Glutamatergic neuron (in vitro differentiated cells): ENCODE measurements at places on chromosomes 3 and 15.
A peak's percentile ranks its signal among the peaks of the same experiment; 100 is the strongest.

GRCh38 chr3:13492048-13492447 lies 11.9 kb downstream of the HDAC11 start:
- DNase-seq, result no peak

GRCh38 chr15:42273900-42274701 lies 868 bp upstream of the TMEM87A start:
- peak; percentile 36 for DNase-seq

DNA sequence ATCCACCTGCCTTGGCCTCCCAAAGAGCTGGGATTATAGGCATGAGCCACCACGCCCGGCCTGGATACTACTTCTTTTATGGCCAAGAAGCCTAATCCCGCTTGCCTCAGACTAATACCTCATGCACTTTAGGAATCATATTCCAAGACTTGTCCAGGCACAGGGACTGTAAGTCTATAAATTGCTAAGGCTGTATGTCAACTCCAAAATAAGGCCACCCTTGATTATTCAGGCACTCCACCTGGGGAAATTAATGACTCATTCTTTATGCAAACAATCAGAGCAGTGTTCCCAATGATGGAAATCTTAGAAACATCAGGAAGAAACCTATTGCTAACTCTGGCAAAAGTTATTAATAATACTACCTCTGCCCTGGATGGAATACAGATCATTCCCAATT lies 98.4 kb downstream of the ERC2 start:
- no peak for DNase-seq

GRCh38 chr3:23645533-23646183 lies 160.1 kb upstream of the UBE2E1 start:
- no peak for DNase-seq

- DNase-seq, result no peak
Observed at GRCh38 chr3:127263586-127264231, 24.1 kb downstream of the PRR20G start.

GRCh38 chr3:190532731-190533203 lies 18.9 kb downstream of the IL1RAP start:
- DNase-seq, result no peak

DNA sequence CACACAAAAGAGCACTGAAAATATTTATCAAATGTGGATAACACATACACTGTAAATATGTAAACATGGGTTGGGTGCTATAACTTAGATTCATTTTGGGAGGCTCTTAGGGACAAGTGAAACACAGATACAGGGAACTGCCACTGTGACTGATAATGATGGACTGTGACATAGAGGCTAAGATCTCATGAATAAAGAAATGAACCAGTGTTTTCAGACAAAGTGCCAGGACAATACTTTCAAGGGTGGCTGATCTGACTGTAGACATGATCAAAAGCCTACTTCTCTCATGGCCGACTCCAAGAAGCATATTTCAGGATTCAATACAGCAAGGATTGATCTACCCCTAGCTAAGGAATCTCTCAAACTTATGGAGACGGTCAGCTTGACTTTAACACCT lies 353.8 kb downstream of the FGF12 start:
- DNase-seq, result no peak

- no peak for DNase-seq
Observed at GRCh38 chr3:98776140-98776493, 13.0 kb downstream of the ST3GAL6 start.

DNA sequence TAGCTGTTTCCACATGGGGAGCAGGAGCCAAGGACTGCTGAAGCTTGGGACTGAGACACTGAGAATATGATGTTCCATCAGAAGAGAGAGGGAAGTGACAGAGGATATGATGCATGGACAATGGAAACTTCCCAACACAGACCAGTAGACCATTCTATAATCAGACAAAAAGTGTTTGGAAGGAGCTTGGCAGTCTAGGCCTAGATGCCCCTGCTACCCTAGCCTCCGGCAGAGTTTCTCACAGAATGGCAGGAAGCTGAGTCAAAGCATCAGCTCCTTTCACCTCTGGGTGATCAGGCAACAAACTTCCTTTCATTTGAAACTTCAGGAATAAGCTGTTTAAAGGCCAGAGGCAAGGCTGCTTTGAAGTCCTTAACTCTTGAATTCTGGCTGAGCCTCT lies 222.0 kb downstream of the NEK10 start:
- no peak for DNase-seq

GRCh38 chr15:66131831-66132230 lies 121.7 kb downstream of the MEGF11 start:
- DNase-seq, result no peak

GRCh38 chr15:90035840-90036230 lies 34.7 kb downstream of the ZNF710 start:
- no peak for DNase-seq

- no peak for DNase-seq
Observed at GRCh38 chr3:184642631-184643285, 69.1 kb downstream of the MAGEF1 start.

- DNase-seq, result no peak
Observed at GRCh38 chr3:25678581-25678980, 13.9 kb upstream of the TOP2B start.
